ENCODE measurements at places on chromosomes 1 and 21. TPM values are rescaled to one million over a fixed set of nuclear protein-coding genes. Genes with fewer than 3 reads are reported as not detected.
A peak's percentile ranks its signal among the peaks of the same experiment; 100 is the strongest.

DNA sequence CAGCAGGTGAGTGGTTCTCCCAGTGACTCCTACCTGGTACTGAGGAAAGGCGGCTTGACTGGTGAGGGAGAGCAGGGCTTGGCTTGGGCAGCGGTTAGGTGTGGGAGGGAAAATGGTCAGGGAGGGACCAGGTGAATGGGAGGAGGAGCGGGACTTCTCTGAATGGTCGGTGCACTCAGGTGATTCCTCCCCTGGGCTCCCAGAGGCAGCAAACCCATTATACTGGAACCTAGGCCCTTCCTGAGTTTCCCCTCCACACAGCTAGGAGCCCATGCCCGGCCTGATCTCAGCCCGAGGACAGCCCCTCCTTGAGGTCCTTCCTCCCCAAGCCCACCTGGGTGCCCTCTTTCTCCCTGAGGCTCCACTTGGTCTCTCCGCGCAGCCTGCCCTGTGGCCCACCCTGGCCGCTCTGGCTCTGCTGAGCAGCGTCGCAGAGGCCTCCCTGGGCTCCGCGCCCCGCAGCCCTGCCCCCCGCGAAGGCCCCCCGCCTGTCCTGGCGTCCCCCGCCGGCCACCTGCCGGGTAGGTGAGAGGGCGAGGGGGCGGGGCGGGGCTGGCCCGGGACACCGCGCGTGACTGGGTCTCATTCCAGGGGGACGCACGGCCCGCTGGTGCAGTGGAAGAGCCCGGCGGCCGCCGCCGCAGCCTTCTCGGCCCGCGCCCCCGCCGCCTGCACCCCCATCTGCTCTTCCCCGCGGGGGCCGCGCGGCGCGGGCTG, 2.3 kb downstream of the ARTN start:
- DNase-seq = peak; percentile 35

USP24 gene
- polyA plus RNA-seq = 10.8 TPM

DNA sequence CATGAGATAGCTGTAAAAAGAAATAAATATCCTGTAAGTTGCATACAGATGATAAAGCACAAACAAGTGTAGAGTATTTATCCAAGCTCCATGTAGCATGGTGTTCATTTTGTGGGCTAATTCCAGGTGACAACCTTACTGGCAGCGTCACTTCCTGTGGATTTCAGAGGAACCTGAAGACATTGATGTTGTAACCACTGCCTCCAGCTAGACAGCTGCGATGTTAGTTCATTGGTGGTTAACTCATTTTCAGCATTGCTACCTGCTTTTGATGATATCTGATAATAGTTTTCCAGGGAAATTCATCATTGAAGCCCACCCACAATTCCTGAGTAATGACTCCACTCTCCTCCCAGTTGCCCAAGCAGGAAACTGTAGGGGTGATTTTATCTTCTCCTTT, 3.0 kb downstream of the HSD3B1 start:
- DNase-seq = no peak

DNA sequence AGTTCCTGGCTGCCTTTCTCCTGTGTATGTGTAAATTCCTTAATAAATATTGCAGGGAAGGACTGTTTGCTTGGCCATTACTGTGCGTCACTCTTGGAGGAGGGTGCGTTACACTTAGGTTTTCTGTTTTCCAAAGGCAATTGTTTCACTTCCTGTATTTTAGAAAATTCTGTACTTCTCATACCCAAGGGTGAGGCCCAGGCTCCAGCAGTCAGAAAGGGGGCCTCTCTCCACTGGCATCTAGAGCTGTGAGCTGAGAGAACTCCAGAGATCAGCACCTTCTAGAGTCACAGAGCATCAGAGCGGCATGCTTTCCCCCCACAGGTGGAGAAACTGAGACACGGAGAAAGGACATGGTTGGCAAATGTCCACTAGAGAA, 27.0 kb upstream of the ZFP69B start:
- DNase-seq = no peak

GRCh38 chr1:14787604-14788003, 189.1 kb downstream of the KAZN start:
- peak; percentile 67 for DNase-seq

PADI3 gene
- not detected for polyA plus RNA-seq

DNA sequence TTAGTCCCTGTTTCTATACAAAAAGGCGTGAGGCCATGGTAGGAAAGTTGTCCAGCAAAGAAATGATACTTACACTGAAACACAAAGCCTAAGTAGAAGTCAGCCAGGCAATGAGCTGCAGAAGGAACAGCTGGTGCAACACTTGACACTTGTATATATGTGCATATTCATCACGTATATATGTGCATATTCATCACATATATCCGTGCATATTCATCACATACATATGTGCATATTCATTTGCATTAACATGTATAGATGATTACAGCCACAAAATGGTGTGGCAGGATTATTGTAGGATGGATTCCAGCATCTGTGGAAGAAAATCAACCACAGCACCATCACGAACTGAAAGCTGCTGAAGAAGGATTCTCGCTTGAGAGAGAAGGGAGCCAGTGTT, 189.0 kb upstream of the RGS18 start:
- no peak for DNase-seq

DNA sequence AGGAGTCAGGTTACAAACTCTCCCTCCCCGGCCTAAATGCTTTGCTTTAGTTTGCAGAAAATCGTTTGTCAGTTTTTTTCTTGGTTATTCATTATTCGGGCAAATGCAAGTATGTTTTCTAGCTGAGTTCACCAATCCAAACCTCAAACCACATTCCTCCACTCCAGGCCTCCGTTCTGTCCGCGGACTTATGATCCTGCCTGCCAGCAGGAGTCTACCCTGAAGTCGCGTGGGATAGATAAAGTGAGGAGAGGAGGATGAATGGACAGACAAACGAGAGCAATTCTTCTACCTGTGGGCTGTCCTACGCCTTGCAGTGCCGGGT, 1.3 kb downstream of the ADAMTS1 start:
- peak; percentile 39 for DNase-seq

DNA sequence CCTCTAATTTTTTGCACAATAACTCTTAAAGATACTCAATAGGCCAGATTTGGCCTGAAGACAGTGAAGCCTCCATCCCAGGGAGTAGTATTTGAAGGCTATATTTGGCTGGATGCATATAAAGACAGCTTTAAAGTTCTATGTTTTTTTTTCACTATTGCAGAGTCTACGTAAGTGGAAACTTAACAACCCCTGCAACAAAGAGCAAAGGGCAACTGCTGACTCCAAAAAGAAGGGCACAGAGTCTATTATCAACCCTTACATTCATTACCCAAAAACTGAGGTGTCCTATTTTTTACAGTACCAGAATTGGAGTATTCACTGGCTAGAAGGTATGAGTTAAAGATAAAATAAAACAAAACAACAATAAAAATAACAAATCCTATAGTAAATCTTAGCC, 329.8 kb upstream of the PKN2 start:
- no peak for DNase-seq

RAD54L gene
- 4.2 TPM for polyA plus RNA-seq

DNA sequence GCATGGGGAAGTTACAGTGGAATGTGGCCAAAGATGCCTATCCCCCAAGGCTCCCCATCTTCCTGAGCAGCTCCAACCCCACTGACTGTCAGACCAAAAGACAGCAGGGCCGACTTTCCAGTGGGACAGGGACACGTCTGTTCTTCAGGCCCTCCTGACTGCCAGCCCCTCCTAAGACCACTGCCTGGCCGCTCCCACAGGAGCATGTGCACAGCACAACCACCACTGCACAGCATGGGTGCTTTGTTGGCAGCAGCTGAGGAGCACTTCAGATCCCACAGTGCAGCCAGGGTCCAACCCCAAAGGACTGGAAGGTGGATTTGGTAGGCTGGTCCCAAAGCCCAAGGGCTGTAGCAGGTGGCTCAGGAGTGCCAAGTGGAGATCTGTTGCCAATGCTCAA, 648.3 kb upstream of the BRINP3 start:
- DNase-seq = no peak

DNAJC28 gene
- 1.2 TPM for polyA plus RNA-seq

CALML6 gene
- polyA plus RNA-seq = 1.3 TPM

DNA sequence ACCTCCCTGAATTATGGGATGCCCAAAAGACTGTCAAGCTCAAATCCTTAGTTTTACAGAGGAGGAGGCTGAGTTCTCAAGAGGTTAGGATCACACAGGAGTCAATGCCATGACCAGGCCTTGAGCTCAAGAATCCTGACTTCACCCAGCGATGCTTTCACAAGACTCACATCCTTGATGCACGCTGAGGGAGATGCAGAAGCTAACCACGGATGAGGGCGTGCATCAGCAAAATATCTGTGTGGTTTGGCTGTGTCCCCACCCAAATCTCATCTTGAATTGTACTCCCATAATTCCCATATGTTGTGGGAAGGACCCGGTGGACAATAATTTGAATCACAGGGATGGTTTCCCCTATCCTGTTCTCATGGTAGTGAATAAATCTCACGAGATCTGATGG, 133.2 kb downstream of the KCNJ6 start:
- no peak for DNase-seq

GRCh38 chr1:55699228-55699627, 484.1 kb upstream of the USP24 start:
- no peak for DNase-seq

TP73 gene
- polyA plus RNA-seq = 0.27 TPM

GRCh38 chr1:223765036-223765718, 52.8 kb downstream of the CAPN2 start:
- DNase-seq = peak; percentile 63

DNA sequence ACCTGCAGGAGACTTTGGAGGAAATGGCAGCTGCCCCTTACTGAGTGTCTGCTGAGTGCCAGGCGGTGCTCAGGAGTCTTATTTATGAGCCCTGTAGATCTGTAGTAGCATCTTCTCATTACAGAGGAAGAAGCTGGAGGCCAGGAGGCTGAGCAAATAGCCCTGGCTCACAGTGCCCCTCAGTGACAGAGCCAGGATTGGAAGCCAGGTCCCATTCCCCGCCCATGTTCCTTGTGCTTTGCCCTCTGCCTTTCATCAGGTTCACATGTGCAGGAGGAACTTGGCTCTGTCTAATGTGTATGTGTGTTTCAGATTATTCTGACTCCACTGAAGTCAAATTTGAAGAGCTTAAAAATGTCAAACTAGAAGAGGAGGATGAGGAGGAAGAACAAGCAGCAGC, 21.2 kb downstream of the KDM4A start:
- DNase-seq = no peak

DNA sequence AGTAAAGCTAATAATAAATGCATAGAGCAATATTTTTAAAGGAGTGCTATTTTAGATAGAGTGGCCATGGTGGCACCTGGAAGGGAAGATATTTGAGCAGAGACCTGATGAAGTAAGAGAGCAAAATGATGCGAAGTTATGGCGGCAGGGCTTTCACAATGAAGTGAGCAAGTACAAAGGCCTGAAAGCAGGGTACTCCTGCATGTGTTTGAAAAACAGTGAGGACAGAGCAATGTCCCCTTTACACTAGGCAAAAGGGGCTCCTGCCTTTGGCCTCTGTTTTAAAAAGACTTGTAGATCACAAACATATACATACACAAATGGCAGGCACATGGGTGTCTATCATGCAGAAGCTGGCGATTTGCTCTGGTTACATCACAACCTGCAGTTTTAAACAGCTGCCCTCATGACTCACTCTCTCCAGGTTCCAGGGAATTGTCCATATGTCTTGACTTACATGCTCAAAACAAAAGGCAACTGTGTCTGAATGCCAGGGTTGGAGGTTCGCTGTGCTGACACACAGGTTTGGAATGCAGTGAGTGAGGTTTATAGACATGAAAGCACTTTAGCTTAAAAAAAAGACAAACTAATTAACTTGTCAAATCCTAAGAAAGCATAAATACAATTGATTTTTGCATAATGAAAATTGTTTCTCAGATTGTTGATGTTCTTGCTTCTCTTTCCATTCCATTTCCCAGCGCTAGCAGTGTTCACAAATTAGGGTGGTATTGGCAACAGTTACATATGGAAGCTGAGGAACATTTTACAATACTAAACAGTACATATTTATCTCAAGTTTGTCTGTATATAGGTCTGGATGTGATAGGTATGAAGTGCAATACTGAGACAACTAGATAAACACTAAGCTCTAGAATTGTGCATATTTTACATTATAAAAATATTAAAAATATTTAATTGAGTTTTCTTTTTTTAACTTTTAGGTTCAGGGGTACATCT, 313.9 kb downstream of the BARHL2 start:
- peak; percentile 87 for DNase-seq

- DNase-seq = peak; percentile 75
Measured at GRCh38 chr1:25799935-25800702, at the start of gene SELENON. TSS of gene SELENON (plus strand) at chr1:25800193. CDS start at chr1:25800231, 38 bp downstream.

ZBTB8B gene
- 0.22 TPM for polyA plus RNA-seq

GRCh38 chr1:158998037-158998780, 11.5 kb upstream of the IFI16 start:
- DNase-seq = no peak

DNA sequence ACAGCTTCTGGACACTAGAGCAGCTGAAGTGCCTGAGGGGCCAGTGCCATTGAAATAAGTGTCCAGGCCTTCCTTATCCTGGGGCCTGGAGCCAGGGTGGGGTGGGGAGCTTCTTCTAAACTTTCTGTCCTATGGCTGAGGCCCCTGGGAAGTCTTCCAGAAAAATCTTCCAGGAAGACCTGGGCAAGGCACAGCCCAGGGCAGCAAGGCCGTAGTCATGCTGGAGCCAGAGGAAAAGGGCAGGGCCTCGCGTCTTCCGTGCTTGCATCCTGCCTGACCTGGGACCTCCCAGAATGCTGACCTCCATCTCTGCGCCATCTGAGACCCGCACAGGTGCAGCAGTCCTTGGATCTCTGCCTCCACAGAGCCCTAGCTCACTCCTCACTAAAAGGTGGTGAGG, 96.7 kb upstream of the SLC44A3 start:
- no peak for DNase-seq

GRCh38 chr1:35434703-35435102, 122.5 kb downstream of the KIAA0319L start:
- no peak for DNase-seq

CDA gene
- polyA plus RNA-seq = 2.1 TPM

DNA sequence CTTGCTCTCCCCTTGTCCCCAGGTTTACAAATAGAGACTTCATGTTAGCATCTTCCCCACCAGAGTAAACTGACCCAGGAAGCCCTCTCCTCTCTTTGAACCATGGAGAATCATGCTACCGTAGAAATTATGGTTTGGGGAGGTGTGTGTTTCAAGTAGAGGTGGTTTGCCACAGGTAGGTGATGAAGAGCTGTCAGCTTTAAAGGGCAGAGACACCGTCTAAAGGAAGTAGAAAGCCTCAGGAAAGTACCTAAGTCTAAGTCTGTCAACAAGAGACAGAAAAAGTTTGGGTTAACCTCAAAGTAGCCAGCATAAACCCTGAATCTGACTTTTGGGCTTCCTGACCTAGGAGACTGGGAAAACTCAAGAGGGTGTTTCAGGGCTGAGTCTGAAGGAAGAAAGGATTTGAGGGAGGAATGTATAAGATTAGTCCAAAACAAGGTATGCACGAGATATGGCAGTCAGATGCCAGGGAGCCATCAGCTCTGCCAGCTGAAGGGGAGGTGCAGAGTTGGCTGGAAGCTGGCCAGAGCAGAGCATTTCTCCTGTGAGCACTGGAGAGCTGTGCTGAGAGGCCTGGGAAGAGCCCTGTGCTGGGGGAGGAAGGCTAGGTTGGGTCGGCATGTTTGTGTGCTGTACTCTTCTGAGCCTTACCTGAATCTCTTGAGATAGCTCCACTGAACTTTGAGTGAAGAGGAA, 14.3 kb downstream of the ADAMTSL4 start:
- DNase-seq = peak; percentile 56

GRCh38 chr1:211469113-211469512, 22.8 kb downstream of the RD3 start:
- DNase-seq = no peak

GRCh38 chr1:235307158-235308124, 20.5 kb downstream of the ARID4B start:
- DNase-seq = no peak

ZNF683 gene
- polyA plus RNA-seq = not detected
